Renal cortex interstitium (tissue), 15 donors: ENCODE measurements at places on chromosomes 7 and 10. TPM values are rescaled to one million over a fixed set of nuclear protein-coding genes. Genes with fewer than 3 reads are reported as not detected.

Gene ZNF117
- polyA plus RNA-seq: 38.5 TPM

Gene COL17A1
- polyA plus RNA-seq: 1.3 TPM

- DNase-seq: no peak
These were observed 12.2 kb downstream of the CCDC6 start for GRCh38 chr10:59894114-59894513.

- DNase-seq: no peak
These were observed 9.7 kb downstream of the MIOS start for GRCh38 chr7:7576344-7576743.

- DNase-seq: no peak
These were observed 8.8 kb downstream of the CYREN start for GRCh38 chr7:135161669-135162068.
